ENCODE measurements at places on chromosomes 4 and X.

GRCh38 chr4:183838987-183839712 lies 66.0 kb upstream of the STOX2 start:
- peak; percentile 43 for DNase-seq

GRCh38 chrX:24371391-24371972 lies 11.0 kb downstream of the SUPT20HL1 start:
- DNase-seq, result peak; percentile 42

GRCh38 chr4:164221631-164222030 lies 532.3 kb upstream of the SMIM31 start:
- DNase-seq, result peak; percentile 38

- peak; percentile 19 for DNase-seq
These were observed 377.0 kb downstream of the PDGFC start for GRCh38 chr4:156594624-156595023.

- no peak for DNase-seq
These were observed 190.5 kb downstream of the STPG2 start for GRCh38 chr4:97952763-97953162.

Data from renal cortical epithelial cell (primary cell).